ENCODE measurements at places on chromosomes 13 and 19.

DNA sequence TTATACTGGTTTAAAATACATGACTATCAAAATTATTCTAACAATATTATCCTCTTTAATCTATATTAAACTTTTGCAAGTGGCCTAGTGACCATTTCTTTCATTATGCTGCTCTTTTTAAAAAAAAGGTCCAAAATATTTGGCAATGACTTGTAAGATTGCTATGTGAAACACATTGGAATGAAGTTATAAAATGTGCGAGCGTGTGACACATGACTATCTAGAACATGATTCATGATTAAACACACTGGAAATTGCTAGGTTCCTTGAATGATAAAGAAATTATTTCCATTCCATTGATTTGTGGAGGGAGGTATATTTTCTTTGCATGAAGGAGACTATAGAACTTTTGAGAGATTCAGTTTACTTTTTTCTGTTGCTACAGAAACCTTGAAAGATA, 739.1 kb downstream of the DIAPH3 start:
- no peak for DNase-seq

- no peak for DNase-seq
Measured at GRCh38 chr13:74978591-74978990, 503.4 kb downstream of the TBC1D4 start.

GRCh38 chr19:40256512-40256911, 28.6 kb downstream of the AKT2 start:
- DNase-seq: no peak

DNA sequence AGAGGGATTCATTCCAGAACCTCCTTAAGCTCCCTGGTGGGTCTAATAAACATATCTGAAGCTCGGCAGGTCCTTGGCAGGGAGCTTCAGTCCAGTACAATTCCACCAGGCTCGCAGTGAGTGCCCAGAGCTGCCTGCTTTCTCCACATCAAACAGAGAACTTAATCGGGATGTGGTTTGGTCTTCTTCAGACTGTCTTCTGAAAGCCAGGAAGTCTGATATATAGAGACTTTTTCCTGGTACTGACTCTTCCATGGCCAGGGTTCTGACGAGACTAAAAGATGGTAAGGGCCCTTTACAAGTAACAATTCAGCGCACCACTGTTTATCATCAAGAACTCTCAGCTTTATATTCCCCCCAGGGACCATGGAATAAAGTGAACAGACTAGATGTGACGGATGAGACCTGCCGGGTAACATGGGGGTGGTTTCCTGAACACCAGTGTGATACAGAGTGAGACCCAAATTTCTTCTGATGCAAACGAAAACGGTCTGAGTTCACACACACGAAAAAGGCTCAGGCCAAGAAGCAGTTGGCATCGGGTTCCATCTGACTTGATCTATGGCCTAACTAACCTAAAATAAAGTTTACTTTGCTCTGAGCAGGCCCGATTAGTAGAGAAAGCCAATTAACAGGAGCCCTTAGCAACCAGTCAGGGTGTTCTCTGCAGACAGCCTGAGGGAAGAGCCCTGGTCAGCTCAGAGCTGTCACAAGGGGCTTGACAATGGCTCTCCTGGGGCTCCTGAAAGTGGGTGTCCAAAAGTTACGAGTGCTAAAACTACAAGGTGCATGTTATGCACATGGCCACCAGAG, 29.0 kb downstream of the RANBP3 start:
- no peak for DNase-seq

- peak; percentile 69 for DNase-seq
Measured at GRCh38 chr19:14347999-14348889, 33.0 kb upstream of the ADGRE5 start.

DNA sequence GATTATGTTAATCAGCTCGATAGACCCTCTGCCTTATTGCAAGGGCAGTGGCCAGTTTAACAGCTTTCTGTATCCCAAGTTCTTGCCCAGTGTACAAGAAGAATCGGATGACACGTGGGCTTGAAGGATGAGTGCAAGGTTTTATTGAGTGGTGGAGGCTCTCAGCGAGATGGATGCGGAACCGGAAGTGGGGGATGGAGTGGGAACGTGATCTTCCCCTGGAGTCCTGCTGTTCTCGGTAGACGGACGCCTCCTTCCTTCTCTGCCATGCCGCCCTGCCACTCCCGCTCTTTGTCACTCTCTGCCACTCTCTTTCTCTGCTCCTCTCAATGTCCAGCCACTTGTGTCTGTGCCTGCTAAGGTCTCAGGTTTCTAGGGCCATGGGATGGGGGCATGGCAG, 21.0 kb downstream of the RFXAP start:
- no peak for DNase-seq

DNA sequence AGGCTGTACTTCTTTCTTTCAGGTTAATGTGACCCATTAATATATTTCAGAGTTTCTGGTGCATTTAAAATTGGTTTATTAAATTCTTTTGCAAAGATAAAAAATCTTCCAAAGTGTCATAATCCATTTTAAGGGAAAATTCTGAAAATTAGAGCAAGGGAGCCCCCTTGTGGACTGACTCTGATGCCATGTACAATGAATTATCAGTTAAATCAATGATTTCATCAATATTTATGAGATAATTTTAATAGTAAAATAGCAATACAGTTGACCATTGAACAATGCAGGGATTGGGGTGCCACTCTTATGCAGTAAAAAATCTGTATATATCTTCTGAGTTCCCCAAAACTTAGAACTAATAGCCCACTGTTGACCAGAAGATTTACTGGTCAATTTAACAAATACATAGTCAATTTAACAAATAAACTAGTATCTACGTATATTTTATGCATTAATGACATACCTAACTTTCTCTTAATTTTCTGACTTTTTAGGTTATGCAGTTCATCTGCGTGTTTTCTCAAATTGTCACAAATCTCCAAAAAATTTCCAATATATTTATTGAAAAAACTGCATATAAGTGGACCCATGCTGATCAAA, 479.1 kb upstream of the MIR17HG start:
- no peak for DNase-seq

GRCh38 chr13:84684048-84684662, 801.9 kb upstream of the SLITRK1 start:
- DNase-seq: no peak

DNA sequence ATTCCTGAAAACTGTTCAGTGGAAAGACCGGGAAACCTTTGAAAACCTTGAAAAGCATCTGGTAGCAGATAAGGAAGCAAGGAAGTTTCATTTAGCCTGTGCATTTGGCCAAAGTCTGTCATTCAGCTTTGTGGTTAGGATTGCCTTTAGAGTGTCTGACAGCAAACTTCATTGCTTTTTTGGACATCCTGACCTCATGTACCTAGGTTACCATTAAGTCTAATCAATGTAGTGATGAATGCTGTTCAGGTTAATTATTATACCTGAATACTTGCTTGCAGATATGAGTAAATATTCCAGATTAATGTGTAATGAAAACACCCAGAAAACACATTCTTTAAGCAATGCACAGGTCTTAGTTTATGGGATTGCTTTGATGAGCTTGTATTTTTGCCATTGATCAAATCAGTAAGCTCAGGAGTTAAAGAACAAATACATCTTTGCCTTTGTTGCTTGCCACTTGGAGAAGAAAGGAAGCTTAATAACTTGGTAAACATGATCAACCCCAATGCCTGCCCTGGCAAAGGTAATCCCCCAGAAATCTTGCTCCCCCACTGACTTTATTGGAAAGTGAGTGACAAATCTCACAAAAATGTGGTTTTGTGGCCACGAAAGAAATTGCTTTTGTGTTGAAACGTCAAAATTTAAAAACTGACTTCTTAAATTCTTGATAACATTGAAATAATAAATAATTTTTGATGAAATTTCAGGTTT, 87.4 kb downstream of the SLC15A1 start:
- no peak for DNase-seq

DNA sequence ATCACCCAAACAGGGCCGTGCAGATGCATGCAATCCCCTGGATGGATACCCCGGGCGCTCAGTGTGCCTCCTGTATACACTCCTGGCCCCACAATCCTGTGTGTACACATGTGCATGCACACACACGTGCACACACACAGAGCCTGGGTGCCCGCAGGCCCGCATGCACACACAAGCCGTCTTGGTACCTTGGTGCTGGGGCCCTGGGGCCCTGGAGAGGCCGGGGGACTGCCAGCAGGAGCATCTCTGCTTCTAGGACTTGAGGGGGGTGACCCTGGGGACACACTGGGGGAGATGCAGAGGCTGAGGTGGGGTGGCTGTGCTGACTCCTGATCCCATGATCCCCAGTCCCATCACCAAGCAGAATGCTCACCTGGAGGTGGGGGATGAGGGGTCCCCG, 15.6 kb upstream of the EPOR start:
- DNase-seq: no peak

GRCh38 chr13:109626386-109627171, 159.8 kb downstream of the IRS2 start:
- no peak for DNase-seq

DNA sequence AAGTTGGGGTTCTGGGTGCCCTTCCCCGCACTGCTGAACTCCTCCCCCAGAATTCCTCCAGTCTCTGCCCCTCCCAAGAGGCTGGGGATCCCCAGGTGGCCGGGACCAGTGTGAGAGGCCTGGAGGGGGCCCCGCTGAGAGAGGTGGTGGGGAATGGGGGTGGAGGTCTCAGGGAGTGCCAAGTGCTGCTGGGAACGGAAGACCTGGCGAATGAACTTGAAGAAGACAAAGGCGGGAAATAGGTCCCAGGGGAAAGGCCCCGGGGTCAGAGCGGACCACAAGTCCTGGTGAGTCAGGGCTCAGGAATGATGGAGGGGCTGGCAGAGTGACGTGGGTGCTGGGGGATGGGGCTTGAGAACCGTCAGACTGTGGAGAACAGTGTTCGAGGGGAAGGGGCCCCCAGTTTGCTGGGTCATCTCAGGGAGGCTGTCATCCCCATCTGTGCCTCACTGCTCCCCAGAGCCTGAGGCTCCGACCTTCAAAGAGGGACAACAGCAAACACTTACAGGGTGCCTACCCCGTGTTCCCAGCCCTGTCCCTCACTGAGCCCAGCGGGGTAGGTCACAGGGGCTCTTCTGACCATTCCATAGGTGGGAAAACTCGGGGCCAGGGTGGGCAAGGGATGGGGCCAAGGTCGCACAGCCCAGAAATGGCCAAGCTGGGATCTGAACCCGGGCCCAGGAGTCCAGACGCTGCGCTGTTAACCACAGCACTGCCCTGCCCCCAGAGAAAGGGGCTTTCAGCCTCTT, 16.0 kb upstream of the SEMA6B start:
- no peak for DNase-seq

GRCh38 chr13:38686577-38687245, at the start of gene FREM2:
Gene FREM2, plus strand, starts transcription at chr13:38687077. Its CDS starts 268 bp downstream, at chr13:38687345.
- no peak for DNase-seq

DNA sequence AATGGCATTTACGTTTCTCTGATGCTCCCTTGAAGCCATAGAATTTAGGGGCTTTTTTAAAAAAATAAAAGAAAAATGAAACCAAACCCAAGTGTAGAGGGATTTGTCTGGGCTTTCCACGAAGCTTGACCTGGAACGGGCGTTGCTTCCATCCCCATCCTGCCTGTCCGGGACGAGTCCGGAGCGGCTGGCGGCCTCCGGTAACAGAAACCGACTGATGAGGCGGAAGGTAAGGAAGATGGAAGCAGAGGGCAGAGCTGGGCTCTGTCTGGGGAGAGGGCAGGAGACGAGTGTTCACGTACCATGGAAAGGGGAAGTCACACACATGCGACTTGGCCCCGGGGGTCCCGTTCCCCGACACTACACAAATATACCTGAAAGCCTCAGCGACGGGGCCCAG, 34.3 kb downstream of the BTBD2 start:
- DNase-seq: no peak

DNA sequence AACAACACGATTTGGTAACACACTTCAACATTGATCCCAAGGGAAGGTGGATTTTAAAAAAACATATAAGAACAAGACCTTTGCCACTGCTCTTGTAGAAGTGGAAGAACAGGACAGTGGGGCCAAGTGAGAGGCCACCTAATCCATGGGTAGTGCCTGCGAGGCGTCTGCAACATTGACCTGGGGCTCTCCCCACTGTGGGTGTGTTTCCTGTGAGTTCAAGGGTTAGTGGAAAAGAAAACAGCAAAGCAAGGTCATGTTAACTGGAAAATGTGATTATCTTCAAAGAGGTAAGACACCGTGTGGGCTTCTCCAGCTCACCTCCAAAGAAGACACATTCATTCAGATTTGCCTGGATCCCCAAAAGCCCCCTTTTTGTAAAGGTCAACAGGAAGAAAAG, 327.0 kb downstream of the UQCRFS1 start:
- DNase-seq: no peak

Measured in GM18507 (cell line).